Frontal cortex (tissue), 4 donors: ENCODE measurements at places on chromosomes 5 and 9. TPM values are rescaled to one million over a fixed set of nuclear protein-coding genes. Genes with fewer than 3 reads are reported as not detected.

Gene CAMLG
- total RNA-seq: 100 TPM

DNA sequence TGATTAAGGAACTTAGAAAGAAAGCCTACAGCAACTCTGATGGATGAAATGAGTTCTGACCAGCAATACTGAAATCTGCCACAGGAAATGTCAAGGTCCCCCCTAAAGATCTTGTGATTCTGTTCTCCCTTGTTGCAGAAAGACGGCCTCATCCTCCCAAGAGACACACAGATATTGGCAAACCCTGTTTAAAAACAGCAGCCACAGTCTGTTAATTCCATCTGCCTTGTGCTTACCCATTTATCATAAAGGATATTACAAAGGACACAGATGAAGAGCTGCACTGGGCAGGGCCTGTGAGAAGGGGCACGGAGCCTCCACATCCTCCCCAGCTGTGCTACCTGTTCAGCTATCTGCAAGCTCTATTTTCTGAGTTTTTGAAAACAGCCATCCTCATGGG, 15.2 kb downstream of the RAPGEF1 start:
- DNase-seq: no peak

- no peak for DNase-seq
Measured at GRCh38 chr5:132751444-132751843, 4.2 kb downstream of the CCNI2 start.

DNA sequence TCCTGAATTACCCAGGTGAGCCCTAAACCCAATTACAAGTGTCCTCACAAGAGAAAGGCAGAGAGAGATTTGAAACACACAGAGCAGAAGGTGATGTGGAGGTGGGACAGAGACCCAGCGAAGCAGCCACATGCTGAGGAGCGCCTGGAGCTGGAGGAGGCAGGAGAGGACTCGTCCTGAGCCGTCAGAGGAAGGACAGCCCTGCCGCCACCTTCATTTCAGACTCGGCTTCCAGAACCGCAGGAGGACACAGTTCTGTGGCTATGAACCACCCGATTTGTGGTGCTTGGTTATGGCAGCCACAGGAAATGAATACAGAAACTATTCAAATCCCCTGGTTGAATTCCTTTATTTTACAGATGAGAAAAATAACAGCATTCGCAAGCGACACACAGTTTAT, 16.4 kb upstream of the FBP1 start:
- DNase-seq: no peak

Gene WNT8A
- 0.82 TPM for total RNA-seq

GRCh38 chr9:123426406-123426805, 70.4 kb downstream of the CRB2 start:
- DNase-seq: no peak

GRCh38 chr9:116466271-116467235, 220.6 kb upstream of the TRIM32 start:
- DNase-seq: no peak

GRCh38 chr9:88777498-88778312, 213.6 kb upstream of the S1PR3 start:
- DNase-seq: no peak

- no peak for DNase-seq
Measured at GRCh38 chr5:149161026-149161687, 19.9 kb downstream of the ABLIM3 start.

DNA sequence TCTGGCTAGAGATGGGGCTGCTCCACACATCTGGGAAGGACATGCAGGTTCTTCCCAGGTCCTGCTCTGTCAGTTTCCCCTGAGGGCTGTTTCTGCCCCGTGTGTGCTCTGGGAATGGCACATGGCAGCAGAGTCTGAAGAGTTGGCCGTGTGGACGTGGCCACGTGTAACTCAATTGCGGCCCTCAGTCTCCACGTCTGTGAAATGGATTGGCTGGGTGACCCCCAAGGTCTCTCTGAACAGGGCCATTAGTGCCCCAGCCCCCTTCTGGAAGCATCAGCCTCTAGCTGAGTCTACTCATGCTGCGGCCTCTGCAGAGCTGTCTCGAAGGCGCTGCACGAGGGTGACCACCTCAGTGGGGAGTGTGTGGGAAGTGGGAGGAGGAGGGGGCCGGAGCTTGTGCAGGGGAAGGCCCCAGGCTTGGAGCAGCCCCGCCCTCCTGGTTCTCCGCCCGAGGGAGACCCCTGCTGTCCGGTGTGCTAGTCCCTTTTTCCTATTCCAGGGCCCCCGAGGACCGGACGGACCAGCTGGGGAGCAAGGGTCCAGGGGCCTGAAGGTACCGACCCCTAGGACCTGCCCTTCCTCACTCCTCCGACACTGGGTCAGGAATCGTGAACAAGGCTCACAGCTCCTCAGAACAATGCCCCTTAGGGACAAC, 58.9 kb upstream of the ORM1 start:
- DNase-seq: no peak

GRCh38 chr5:61401726-61402125, 69.7 kb downstream of the ZSWIM6 start:
- no peak for DNase-seq

DNA sequence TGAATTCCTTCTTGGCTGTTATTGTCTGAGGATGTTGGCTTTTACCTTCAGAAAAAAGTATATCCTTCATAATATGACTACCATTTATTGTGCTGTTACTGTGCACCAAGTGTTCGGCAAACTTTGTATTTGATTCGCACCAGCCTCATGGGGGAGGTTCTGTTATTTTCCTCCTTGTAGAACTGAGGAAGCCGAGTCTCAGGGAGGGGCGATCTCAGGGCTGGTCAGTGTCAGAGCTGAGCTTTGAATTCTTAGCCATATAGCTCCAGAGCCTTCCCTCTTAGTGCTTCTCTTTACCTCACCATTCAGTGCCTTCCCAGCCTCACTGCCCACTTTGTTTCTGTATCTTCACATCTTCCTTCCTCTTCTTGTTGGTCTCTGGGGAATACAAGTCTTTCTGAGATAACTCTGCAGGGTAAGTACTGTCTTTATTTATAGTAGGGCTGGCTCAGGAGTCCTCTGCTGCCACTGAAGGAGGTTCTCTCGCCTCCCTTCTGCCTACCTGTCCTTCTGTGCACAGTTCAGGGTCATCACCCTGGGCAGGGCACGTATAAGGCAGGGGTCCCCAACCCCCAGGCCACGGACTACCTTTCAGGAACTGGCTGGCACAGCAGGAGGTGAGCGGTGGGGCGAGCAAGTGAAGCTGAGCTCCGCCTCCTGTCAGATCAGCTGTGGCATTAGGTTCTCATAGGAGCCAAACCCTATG, 48.4 kb downstream of the GALNT10 start:
- no peak for DNase-seq

- DNase-seq: no peak
Measured at GRCh38 chr9:81069923-81070322, 619.4 kb downstream of the TLE1 start.

Gene GDF9
- 1.2 TPM for total RNA-seq

Gene SPATA31A5
- not detected for total RNA-seq

Gene PTGER4
- total RNA-seq: 1.6 TPM

- no peak for DNase-seq
Measured at GRCh38 chr5:126464959-126465358, 41.8 kb downstream of the GRAMD2B start.

DNA sequence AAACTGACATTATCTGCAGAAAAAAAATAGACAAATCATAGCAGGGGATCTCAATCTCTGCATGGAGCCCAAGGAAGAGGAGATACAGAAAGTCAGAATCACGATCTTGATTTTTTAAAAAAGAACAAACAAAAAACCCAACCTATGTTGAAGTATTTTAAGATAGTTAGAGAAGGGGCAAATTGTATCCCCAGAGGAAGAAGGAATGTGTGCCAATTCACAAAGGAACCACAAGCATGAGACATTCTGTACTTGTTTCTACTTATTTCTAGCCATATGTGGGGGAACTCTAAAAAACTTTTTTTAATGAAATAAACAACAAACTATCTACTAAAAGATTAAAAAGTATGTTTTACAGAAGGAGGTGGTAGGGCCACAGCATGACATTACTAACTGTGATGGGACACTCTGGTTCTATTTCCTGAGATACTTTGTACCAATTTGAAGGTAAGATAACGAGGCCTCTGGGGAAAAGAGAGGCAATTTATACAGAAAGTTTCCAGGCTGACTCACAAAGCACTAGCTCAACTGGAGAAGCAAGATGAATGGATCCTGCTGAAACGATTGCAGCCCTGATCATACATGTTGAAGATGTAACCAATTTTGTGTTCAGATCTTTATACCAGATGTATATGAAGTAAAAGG, 22.5 kb downstream of the RANBP3L start:
- DNase-seq: no peak

Gene DMRT2
- not detected for total RNA-seq

- DNase-seq: no peak
Measured at GRCh38 chr9:93028448-93029006, 30.0 kb upstream of the SUSD3 start.
